ENCODE measurements at places on chromosomes 5 and 9.

DNA sequence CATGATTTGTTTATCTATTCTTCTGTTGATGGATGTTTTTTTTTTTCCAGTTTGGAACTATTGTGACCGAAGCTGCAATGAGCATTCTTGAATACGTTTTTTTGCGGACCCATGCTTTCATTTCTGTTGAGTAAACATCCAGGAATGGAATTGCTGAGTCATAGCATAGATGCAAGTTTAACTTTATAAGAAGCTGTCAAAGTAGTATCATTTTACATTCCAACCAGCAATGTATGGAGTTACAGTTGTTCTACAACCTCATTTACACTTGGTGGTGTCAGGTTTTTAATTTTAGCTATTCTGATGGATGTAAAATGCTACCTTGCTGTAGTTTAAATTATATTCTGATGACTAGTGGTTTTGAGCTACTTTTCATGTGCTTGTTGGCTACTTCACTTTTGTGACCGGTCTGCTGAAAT, 49.0 kb downstream of the NPR3 start:
- no peak for DNase-seq

GRCh38 chr5:135435467-135436330, 11.4 kb downstream of the DCANP1 start:
- no peak for DNase-seq

GRCh38 chr5:150527808-150528207, 19.9 kb downstream of the NDST1 start:
- no peak for DNase-seq

DNA sequence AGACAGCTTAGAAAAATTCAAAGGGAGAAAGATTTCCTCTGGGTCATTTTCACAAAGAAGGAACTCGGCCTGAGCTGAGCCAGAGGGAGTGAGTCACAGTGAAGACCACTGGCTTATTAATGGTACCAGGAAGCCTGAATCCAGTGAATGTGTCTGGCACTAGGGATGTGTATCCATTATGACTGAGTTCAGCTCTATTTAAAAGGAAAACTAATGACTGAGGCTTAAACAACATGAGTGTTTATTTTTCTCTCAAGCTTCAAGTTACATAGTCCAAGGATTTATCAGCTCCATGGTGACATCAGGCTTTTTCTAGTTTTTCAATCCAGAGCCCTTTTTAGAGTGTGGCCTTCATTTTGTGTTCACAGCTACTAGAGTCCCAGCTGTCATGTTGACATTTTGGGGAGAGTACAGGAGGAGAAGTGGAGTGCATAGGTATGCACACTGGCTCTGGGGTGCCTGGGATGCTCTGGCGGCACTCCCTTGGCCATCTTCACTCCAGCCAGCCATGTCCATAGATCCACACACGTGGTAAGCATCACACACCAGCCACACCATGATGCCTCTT, 159.5 kb upstream of the ERCC6L2 start:
- no peak for DNase-seq

DNA sequence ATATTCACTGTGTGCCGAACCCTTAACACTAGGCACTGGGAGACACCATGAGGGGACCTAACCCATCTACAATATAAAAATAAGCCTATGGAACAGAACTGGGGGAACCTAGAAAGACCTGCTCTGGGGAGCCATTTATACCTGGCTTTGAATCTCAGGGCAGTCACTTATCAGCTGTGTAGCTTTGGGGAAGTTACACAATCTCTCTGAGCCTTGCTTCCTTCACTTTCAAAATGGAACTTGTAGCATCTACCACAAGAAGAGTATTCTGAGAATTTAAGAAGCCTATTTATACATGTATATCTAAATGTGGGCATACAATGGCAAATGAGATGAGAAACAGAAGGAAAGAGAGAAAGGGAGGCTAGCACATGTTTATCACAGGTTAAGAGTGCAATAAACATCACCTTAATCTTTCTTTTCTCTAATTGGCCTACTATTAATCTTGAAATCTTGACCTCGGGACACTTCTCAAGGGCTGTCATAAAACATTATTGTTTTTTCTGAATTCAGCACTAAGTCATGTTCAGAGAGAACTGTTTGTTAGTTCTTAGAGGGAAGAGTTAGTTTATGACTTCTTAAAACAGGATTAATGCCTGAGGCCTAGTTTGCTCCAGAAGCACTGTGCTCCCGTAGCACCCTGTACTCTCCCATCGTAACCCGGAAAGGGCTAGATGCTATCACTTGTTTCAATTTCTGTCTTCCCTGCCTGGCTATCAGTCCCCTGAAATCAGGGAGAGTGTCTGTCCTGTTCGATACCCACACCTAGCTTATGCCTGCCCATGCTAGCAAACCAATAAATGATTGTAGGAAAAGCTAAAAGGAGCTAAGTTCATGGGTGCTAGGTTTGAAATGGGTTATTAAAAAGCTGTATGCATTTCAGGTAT, 606.4 kb upstream of the CLINT1 start:
- DNase-seq: no peak

GRCh38 chr9:14433351-14434157, 119.6 kb upstream of the NFIB start:
- DNase-seq: no peak

GRCh38 chr5:132369474-132370180, at the start of gene SLC22A5:
TSS of gene SLC22A5 (plus strand) at chr5:132369710. CDS start at chr5:132369973, 263 bp downstream.
- DNase-seq: peak; percentile 59

- no peak for DNase-seq
Observed at GRCh38 chr9:74403581-74403980, 93.6 kb upstream of the RORB start.

GRCh38 chr9:127586537-127586936, 25.5 kb upstream of the STXBP1 start:
- DNase-seq: no peak

- no peak for DNase-seq
Observed at GRCh38 chr9:87034841-87035240, 87.5 kb upstream of the GAS1 start.

DNA sequence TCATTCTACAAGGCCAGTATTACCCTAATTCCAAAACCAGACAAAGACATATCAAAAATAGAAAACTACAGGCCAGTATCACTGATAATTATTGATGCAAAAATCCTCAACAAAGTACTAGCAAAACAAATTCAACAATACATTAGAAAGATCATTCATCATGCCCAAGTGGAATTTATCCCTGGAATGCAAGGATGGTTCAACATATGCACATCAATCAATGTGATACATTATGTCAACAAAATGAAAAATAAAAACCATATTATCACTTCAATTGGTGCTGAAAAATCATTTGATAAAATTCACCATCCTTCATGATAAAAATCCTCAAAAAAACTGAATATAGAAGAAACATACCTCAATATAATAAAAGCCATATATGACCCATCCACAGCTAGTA, 115.2 kb upstream of the SLC27A6 start:
- no peak for DNase-seq

- DNase-seq: no peak
Observed at GRCh38 chr5:1002836-1003235, 5.8 kb upstream of the NKD2 start.

GRCh38 chr9:77016526-77017504, 2.6 kb upstream of the FOXB2 start:
- no peak for DNase-seq

DNA sequence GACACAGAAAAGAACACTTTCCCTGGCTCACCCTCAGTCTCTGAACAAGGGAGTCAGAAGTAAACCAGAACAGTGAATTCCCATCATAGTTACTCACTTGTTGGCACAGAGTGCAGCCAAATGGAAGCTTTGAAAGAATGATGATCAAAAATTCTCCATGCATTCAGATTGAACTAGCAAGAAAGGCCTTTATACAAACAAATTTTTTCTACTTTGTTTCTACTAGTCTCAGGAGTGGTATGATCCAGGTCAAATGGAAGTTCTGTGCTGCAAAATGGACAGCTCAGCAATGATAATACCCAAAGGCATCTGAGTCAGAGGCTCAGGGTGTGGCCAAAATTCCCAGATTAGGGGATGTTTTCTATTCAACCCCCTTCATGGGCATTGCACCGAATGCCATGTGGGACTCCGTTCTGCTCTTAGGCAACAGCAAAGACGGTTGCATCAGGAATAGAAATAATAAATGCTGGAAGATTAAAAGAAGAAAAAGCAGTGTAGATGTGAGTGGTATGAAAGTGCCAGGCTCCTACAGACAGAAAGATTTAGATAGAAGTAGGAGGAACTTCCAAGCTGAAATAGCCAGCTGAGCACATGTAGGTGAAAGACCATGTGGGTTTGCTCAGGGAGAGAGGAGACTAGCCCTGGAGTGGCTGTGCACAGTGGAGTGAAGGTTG, 24.0 kb upstream of the ASPN start:
- DNase-seq: no peak

DNA sequence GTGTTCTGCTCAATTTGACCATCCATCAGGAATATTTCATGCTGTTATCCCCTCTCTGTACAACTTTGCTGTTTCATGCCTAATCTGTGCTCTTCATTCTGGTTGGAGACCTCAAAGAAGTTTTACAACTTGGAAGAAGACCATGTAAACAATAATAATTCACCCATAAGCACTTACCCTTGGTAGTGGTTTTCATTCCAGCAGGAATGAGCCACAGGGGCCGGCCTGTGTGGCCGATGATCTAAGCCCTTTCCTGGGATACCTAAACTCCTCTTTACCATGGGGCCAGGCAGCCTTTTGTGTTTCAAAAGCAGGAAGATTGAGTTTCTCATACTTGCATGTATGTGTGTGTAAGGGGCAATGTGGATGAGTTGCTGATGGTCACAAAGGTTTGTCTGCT, 165.0 kb downstream of the FGF1 start:
- no peak for DNase-seq

GRCh38 chr9:121372239-121373010, 2.4 kb upstream of the STOM start:
- DNase-seq: no peak

- DNase-seq: no peak
Observed at GRCh38 chr5:141373673-141374317, at the start of gene PCDHGA6. TSS of gene PCDHGA6 (plus strand) at chr5:141373891. CDS start at chr5:141374084, 193 bp downstream.

- no peak for DNase-seq
Observed at GRCh38 chr9:124797343-124798103, 20.6 kb downstream of the OLFML2A start.

DNA sequence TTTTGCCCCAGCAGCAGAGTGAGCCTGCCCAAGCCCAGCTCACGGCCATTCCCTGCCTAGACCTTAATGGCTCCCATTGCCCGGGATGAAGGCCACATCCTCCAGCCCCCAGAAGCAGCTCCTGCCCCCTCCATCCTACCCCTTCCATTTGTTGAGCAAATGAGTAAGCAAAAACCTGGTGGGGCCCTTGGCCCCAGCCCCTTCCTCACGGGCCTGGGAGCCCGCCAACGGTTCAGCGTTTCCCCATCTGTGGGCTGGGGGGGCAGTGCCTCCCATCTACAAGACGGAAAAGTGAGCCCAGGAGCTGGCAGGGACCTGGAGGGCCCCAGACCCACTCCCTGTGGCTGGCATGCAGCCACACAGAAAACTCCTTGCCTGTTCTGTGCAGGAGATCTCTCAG, 4.4 kb downstream of the CCDC187 start:
- no peak for DNase-seq

DNA sequence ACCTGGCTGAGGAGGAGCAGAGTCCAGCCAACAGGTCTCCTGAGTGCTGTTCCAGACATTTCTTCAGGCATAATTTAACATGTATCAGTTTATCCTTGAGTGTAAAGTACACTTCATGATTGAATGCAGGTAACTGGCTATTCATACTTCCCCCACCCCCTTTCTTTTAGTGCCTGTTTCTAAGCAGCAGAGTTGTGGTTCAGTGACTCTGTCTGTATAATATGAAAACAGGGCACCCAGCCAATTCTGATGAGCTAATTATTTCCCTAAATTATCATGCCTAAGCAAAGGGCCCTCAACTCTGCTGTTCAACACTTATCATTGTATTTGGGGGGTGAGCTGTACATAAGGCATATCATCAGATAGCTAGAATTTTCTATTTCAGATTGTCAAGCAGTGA, 51.9 kb upstream of the ZSWIM6 start:
- no peak for DNase-seq

DNA sequence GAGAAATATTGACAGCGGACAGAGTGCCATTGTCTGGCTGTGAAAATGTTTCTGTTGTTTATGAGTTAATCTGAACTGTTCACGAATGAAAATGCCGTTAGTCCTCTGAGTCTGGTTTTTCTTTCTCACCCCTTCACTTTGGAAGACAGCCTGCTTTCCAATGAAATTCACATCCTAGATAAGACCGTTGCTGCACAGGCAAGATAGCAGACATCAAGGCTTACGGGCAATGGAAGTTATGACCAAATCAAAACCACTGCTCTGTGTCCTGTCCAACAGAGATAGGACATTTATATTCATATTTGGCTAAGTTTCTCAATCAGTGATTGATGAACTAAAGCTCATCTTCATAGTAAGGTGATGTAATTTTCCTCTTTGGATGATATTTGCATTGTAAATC, 180.0 kb upstream of the DMAC1 start:
- DNase-seq: no peak

GRCh38 chr5:72238712-72239445, 81.2 kb downstream of the MRPS27 start:
- no peak for DNase-seq

GRCh38 chr5:110900829-110901228, 162.0 kb downstream of the SLC25A46 start:
- DNase-seq: no peak

GRCh38 chr9:38416461-38416860, 7.8 kb downstream of the IGFBPL1 start:
- no peak for DNase-seq

DNA sequence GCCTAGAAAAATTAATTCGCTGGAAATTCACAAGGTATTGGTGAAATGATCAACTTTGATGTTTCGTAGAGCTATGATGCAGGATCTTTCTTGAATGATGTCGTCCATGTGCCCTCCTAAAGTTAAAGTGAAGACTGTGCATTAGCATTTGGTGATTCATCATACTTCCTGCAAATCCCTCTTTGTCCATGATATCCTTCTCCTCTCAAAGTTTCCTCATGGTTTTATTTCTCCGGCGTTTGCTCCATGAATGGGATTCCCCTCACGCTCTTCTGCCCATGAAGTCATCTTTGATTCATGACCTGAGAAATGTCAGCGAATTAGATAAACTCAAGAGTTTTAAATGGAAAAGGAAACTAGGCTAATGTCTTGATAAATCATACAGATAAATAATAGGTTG, 372.7 kb downstream of the PSAT1 start:
- no peak for DNase-seq

DNA sequence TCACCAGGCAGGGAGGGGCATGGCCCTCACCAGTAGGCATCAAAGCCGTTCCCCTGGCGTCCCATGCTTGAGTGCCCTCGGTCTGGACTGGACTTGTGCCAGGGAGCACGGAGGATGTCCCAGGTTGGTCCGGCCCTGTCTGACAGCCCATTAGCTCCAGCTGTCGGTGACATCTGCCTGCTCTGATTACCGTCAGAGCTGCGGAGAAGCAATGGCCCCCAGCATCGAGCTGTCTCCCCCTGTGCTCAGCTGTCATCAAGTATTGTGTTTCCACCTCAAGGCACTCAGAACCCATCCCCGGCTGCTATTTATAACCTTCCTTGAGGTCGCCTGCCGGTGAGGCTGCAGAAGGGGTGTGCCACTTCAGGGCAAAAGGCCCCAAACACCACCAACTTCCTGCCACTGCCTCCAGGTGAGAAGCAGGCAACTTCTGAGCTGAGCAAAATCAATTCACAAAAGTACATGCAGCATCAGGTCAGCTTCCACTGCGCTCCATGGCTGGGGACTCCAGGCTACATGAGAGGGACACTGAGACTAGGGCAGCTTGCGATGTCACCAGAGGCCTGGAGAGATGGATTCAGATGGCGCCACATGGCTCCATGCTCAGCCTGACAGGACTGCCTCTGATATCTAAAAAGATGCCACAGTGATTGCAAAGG, 142.7 kb downstream of the C5orf15 start:
- DNase-seq: no peak
